ENCODE measurements at places on chromosomes 6 and 20.

GRCh38 chr6:134980846-134981245 lies 30.9 kb upstream of the ALDH8A1 start:
- no peak for DNase-seq

GRCh38 chr6:38114976-38115625 lies 295.6 kb downstream of the ZFAND3 start:
- DNase-seq = no peak

DNA sequence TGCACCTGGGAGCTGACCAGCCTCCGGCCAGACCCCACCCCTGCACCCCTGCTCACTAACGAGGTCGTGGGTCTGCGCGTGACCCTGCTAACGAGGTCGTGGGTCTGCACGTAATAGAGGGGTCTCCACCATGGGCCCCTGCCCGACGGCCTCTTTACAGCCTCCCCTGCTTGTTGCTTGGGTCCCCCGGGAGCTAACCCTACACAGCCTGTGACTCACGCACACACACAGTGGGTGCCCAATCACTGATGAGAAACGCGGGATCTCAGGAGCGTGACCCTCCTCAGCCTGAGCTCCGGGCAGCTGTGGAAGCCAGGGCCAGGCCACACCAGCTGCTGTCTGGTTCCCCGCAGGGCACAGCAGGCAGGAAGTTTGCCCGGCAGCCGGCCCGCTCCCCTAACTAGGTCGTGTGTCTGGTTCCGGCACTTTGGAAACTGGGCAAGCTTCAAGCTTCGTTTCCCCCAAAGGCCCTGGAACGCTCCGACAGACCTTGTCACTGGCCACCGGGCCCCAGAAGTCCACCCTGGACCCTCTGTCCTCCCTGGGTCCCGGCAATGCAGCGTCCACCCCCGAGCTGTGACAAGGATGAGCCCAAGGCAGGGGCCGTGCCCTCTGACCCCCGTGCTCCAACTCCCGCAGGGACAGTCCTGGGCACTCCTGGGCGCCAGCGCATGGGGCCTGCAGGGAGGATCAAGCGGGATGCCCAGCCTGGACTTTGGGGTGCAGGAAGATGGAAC lies 767 bp downstream of the PTK6 start:
- peak; percentile 24 for DNase-seq

DNA sequence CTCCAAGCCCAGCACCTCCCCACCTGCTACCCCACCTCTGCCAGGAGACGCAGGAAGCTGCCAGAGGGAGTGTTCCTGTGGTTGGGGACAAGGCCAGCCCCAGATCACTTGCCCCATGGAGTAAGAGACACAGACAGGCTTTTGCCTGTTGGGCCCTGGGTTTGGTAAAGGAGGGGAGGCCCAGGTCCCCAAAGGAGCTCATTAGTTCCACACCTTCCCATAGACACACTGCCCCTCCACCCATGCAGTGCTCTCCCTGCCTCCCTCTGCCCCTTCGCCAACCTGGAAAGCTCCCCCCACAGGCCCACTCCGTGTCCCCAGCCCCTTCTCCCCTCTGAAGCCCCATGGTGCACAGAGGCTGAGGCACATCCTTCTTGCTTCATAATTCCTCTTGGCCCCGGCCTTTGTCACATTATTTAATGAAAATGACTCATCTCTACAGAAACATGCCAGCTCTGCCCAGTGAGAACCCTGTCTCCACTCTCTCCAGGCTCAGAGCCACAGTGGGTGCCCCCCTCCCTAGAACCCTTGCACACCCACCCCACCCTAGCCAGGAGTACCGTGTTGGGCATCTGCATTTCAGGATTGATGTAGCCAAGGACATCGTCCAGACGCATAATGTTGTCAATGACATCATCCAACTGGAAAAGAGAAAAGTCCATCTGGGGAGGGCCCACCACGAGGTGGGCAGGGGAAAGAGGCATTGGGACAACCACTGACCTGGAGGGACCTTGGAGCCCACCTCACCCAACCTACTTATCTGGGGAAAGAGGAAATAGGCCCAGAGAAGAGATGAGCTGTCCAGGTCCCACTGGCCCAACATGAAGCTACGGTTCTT lies 46.0 kb downstream of the TFEB start:
- peak; percentile 25 for DNase-seq

- DNase-seq = peak; percentile 65
Observed at GRCh38 chr6:52503851-52504781, 72.7 kb downstream of the TRAM2 start.

DNA sequence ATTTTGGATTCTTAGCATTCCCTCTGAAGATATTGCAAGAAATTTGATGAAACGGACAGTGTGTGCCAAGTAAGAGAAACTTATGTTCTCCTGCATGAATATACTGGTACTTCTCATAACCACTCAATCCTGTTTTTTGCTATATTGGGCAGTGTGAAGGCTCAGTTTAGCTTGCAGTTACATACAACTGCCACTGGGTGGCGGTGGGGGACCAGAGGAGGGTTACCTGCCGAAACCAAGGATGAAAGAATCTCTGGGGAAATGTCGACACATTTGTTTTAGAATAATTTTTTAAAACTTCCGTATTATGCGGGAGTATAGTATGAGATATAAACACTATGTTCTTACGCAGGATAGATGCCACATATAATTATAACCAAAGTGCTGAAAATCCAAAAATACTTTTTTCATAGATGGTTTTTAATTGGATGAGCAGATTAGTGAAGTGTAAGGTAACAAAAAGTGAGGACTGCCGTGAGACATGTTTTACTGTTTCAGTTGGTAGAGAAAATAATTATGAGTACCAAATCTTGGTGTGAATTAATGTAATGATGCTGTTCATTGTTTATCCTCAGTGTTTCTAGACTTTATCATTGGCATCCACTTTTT lies 9.7 kb downstream of the TRMT11 start:
- DNase-seq = peak; percentile 57

- no peak for DNase-seq
Observed at GRCh38 chr6:31116661-31117385, 2.2 kb downstream of the PSORS1C1 start.

DNA sequence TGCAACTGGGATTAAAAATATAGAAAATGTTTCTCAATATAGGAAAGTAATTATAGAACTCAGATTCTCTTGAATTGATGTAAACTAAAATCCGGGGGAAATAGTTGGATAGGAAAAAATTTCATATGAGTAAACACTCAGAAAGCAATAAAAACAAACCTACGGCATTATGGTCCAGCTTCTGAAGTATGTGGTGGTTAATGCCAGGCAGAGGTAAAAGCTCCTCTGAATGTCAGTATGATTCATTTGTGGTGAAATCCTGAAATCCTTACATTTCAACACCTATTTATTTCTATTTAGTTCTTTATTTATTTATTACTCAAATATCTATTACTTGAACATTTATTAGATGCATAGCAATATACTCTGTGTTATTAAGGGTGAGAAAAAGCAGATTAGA lies 145.1 kb downstream of the RIMS1 start:
- peak; percentile 78 for DNase-seq

GRCh38 chr20:21338291-21338690 lies 35.2 kb downstream of the XRN2 start:
- DNase-seq = no peak

DNA sequence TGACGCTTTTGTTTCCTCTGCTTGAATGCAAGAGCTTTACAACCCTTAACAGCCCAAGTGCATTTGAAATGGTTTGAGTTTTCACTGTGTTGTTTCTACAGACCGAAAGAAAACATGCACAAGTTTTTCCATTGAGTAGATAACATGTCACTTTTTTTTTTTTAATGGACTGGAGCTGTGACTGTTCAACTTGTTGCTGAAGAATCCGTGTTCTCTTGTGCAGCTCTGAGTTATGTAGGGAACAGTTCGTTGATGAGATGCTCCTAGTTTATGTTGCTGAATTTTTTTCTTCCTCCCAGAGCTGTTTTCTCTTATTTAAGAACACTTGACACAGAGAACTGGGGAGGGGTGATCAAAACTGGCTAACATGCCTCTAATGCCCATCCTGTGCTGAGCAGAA lies 89.3 kb downstream of the DTD1 start:
- DNase-seq = no peak

- peak; percentile 13 for DNase-seq
Observed at GRCh38 chr6:101614774-101615173, 221.3 kb downstream of the GRIK2 start.

GRCh38 chr6:107931894-107932293 lies 26.1 kb downstream of the SEC63 start:
- DNase-seq = no peak

DNA sequence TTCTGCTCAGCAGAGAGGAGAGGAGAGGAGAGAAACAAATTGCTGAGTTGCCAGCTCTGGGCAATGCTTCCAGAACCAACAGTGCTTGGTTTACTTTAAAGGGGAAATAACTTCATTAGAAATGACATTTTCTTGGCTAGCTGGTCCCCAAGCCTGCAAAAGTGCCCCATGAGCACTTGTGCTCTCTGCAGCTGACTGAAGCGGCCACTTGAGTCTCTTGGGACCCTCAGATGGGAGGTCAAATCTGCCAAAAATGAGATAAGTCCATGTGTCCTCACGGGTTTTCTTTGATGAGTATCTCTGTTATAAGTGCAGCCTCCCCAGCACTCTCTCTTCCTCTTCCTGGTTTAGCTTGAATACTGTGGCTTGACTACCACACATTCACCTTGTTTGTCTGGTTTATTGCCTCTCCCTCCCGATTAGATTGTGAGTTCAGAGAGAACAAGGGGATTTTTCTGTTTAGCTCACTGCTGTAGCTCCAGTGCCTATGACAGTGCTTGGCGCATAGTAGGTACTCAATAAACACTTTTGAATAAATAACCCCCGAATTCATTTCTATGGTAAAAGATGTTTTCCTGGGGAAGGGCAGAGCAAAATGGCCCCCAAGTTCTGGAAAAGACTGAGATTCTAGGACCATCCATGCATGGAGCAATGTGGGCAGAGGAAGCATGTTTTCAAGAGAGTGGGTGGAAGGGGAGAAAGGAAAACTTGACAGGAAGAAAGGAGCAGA lies 7.0 kb upstream of the RIN2 start:
- DNase-seq = no peak

DNA sequence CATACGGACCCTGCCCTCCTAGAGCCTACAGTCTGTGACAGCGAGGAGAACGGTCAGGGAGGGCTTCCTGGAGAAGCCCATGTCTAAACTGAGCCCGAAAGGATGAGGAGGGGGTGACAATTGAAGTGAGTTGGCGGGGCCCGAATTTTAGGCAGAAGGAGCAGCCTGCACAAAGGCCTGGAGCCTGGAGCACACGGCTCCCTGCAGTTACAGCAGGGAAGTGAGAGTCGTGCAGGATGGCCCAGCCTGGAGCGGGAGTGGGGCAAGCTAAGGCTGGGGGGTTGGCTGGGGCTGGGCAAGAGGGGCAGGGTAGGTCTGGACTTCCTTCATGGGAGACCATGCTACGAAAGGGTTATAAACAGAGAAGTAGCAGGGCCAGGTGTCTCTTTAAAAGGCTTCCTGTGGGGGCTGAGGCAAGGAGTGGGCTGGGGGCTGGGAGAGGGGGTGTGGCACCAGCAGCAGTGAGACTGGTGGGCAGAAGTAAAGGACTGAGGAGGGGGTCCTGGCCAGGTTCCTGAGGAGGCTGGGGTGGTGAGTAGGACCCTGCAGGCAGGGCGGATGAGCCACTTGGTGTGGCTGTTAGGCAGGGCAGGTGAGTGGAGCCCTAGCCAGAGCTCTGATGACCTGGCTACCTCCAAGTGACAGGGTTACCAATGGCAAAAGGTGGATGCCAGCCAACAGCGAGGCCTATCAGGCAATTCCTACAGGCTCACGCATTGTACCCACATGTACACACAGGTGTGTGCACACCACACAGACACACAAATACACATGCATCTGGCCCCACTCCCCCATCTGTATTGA lies 119.2 kb downstream of the MRPL14 start:
- DNase-seq = no peak

- no peak for DNase-seq
Observed at GRCh38 chr6:167272151-167272550, 19.0 kb upstream of the UNC93A start.

GRCh38 chr6:95325916-95326315 lies 251.4 kb upstream of the MANEA start:
- DNase-seq = peak; percentile 47

GRCh38 chr20:22863826-22864225 lies 171.3 kb upstream of the SSTR4 start:
- no peak for DNase-seq

- DNase-seq = no peak
Observed at GRCh38 chr6:158041788-158042187, 60.1 kb downstream of the SYNJ2 start.

- no peak for DNase-seq
Observed at GRCh38 chr6:137283940-137284810, 65.0 kb upstream of the IFNGR1 start.

DNA sequence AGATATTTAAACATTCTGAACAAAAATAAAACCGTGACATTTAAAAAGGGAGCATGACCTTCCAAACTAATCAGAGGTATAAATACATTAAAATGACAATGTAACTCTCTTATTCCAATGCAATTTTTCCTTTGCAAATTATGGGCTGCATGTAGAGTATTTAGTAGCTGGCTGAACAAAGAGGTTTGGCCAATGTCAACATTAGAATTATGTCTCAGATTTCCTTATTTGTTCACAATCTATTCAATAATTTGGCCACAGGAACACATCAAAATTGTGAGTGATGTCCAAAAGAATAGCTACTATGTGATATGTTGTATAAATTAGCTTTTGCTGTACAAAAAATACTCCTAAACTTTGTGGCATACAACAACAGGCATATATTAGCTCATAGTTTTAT lies 580.0 kb upstream of the MARCKS start:
- no peak for DNase-seq

Data from fibroblast of skin of right quadriceps (primary cell).